ENCODE measurements at places on chromosomes 7 and 10. TPM values are rescaled to one million over a fixed set of nuclear protein-coding genes. Genes with fewer than 3 reads are reported as not detected.

The TAS2R40 gene
- total RNA-seq, result not detected

The RAB19 gene
- not detected for total RNA-seq

The ASAH2 gene
- 0.71 TPM for total RNA-seq

The CNTNAP2 gene
- total RNA-seq, result 0.58 TPM

The GPR15LG gene
- total RNA-seq, result not detected

The IGFBP1 gene
- not detected for total RNA-seq

The STEAP2 gene
- 2.6 TPM for total RNA-seq

The SPDYE2 gene
- total RNA-seq, result not detected

The CDC14C gene
- not detected for total RNA-seq

The ACTL6B gene
- not detected for total RNA-seq

The KNDC1 gene
- 0.58 TPM for total RNA-seq

The NPY gene
- total RNA-seq, result not detected

The TLX1 gene
- not detected for total RNA-seq

The COL26A1 gene
- total RNA-seq, result not detected

The EFCAB10 gene
- total RNA-seq, result not detected

The SGCE gene
- 135 TPM for total RNA-seq

The CPVL gene
- total RNA-seq, result 2.6 TPM

The NCOA4 gene
- total RNA-seq, result 152 TPM

The CADPS2 gene
- 20.8 TPM for total RNA-seq
